ENCODE measurements at places on chromosomes 5 and 9.
A peak's percentile ranks its signal among the peaks of the same experiment; 100 is the strongest.

- no peak for DNase-seq
These were observed 2.0 kb downstream of the MAML1 start for GRCh38 chr5:179734536-179735164.

DNA sequence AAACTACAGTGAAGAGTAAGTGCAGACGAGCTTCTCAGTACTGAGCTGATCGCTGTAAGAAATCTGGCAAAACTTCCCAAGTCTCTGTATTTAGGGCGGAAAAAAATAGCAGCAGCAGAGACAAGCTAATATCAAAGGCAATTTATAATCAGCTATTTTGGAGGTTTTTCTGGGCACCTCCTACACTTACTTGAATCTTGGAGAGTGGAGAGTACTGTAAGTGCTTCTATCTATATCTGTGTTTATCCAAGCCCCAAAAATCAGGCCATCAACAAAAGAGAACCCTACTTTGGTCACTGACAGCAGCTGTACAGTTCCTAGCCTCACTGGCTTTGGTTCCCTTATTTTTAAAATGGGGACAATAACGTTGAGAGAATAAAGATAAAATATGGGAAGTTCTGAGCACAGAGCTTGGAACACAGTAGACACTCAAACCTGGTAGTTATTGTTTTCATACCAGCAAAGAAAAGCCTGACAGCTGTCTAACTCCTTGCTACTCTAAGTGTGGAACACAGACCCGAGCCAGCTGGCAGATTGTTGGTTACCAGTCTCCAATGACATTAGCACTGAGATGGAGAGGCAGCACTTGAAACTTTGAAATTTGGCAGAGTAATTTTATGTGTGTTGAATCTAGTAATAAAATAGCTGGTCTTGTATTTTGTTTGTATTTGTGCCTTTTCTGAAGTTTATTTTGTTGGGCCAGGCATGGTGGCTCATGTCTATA, 96.0 kb upstream of the SLC28A3 start:
- DNase-seq: no peak

DNA sequence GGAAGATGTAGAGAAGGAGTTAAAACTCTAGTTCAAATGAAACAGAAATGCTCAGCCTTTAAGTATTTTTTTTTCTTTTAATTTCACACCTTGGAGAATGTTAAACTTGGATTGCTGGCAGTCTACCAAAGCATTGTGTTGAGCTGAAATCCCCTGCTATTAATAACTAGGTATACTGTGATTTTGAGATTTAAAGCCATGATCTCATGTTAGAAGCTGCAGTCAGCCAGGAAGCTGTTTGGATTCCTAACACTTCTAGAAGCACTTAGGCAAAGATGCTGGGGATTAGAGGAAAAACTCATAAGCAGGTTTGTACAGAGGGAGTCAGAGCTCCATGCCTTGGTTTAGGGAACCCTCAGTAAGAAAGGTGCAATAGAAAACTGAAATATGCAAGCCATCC, 141.4 kb downstream of the KIF4B start:
- no peak for DNase-seq

DNA sequence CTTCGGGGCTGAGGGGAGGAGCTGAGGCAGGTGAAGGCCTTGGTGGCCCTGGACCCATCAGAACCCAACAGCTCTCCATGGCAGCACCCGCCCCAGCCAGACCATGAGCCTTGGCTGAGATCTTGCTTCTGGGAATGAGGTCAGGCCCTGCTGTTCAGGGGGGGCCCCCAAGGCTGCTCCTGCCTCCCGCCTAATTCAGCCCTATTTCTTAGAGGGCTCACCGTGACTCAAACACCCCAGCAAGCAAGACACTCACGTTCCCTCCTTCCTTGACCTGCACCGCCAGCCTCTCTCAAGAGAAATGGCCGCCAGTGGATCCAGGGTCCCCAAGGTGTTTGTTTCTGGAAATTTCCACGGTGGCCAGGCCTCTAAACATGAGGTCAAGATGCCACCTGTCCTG, 61.4 kb upstream of the PPP1R26 start:
- DNase-seq: no peak

- no peak for DNase-seq
These were observed 125.3 kb downstream of the ROR2 start for GRCh38 chr9:91824601-91825305.

DNA sequence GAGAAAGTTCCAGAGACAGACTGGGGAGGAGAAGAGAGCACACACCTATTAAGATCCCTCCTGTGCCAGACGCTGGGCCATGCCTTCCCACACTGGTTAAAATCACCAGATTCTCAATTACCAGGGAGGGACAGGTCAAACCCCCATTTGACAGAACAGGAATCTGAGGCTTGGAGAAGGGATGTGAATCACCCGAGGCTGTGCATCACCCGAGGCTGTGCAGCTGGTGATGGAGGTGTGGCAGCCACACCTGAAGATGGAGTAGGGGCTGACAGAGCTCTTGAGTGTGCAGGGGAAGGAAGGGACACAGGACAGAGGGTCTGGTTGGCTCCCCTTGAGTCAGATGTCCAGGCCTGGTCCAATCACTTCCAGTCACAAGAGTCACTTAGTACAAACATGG, 70.6 kb downstream of the LMX1B start:
- DNase-seq: no peak

DNA sequence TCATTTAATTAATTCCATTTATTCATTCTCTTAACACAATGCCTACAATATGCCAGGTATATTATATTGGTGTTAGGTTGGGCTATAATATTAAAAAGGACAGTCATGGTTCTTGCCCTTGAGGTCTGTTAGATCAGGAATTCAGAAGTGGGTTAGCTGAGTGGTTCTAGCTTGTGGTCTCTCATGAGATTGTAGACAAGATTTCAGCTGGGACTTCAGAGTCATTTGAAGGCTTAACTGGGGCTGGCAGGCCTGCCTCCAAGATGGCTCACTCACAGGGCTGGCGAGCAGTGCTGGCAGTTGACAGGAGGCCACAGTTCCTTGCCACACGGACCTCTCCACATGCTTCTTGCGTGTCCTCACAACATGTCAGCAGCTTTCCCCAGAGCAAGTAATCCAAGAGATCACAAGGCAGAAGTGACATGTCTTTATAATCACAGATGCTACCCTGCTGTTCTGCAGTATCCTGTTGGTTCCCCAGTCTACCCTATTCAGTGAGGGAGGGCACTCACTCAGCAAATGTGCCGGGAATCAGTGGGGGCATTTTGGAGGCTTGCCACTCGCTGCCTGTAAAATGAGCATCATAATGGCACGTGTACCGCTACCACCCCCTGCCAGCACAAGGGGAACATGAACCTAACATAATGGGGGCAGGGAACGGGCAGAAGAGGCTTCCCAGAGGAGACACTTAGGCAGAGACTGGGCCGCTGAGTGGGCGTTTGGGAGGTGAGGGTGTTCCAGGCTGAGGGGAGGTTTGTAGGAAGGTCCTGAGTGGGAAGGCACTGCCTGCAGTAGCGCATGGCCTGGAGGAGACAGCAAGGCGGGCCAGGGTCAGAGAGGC, 70.0 kb downstream of the EXOSC2 start:
- DNase-seq: no peak

GRCh38 chr5:115577329-115577728, 24.9 kb downstream of the TICAM2 start:
- DNase-seq: no peak

DNA sequence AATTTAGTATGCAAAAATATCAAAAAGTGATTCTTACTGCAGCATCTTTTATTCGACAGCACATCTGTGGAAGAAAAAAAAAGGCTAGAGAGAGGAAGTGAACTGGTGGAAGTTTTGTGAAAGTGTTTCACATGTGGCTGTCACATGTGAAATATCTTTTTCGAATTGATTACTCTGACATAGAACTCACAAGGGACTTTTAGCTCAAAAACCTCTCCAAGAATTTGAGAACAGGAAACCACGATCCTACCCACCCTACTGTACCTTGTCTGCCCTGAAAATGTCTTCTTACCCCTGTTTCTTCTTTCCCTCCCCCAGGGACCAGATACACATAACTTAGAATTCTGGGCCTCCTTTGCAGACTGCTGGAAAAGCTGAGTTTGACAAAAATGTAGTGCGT, 106.5 kb upstream of the PRRC1 start:
- DNase-seq: no peak

- no peak for DNase-seq
These were observed 50.2 kb upstream of the SNAPC3 start for GRCh38 chr9:15372455-15372854.

GRCh38 chr9:82895822-82896110, 167.2 kb downstream of the RASEF start:
- DNase-seq: no peak

GRCh38 chr5:154315196-154315595, 124.7 kb downstream of the GALNT10 start:
- no peak for DNase-seq

DNA sequence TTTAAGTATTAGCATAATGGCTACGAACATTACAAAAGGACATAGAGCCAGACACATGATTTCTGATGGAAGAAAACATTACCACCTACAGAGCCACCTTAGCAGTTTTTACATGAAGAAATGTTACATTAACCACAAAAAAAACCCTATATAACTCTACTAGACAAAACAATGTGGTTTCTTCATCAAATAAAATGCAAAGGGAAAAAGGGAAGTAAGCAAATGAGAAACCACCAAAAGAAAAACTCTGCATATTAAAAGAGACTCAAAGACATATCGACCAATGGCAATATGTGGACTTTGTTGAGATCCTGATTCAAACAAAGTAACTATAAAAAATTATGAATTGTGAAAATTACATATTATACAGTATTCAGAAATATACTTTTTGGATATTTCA, 132.7 kb downstream of the TSSK1B start:
- DNase-seq: no peak

- no peak for DNase-seq
These were observed 2.7 kb downstream of the SHB start for GRCh38 chr9:38066197-38066913.

DNA sequence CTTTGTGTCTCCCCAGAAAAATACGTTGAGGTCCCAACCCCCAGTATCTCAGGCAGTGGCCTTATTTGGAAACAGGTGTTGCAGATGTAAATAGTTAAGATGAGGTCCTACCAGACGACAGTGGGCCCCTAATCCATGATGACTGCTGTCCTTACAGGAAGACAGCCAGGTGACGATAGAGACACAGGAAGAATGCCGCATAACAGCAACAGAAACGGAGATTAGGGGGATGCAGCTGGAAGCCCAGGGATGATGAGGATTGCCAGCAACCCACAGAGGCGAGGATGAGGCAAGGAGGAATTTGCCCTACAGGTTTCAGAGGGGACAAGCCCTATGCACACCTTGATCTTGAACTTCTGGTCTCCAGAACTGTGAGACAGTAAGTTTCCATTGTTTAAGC, 46.5 kb downstream of the ROPN1L start:
- no peak for DNase-seq

- DNase-seq: no peak
These were observed 132.7 kb upstream of the POU5F2 start for GRCh38 chr5:93874080-93874479.

GRCh38 chr9:114235033-114235661, 79.8 kb downstream of the COL27A1 start:
- no peak for DNase-seq

DNA sequence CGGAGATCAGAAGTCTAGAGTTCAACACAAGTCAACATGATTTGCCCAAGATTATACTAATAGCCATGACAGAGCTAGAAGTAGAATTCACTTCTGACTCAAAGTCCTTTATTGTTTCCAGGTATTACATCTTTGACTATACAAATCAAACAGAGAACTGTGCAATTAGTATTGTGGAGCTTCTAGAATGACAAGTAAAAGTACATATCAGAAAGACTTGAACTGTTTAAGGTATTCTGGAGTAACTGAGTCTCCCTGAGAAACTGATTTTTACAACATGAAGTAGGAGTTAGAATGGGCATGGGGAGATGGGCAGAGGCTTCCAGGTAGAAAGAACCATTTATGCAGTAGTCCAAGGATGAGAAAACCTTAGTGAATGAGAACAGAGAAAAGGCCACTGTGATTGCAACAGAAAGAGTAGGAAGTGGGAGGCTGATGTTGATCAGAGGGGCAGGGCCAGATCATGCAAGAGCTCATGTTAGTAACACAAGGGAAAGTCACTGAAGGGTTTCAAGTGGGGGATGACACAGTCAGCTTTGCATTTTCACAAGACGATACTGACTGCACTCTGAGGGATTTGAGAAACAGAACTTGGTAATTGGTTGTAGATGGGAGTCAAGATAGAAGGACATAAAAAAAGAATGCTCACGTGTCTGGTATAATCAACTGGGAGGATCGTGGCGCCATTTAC, 280.7 kb downstream of the RFX3 start:
- no peak for DNase-seq

- no peak for DNase-seq
These were observed 3.2 kb upstream of the ACOT12 start for GRCh38 chr5:81397176-81397575.

DNA sequence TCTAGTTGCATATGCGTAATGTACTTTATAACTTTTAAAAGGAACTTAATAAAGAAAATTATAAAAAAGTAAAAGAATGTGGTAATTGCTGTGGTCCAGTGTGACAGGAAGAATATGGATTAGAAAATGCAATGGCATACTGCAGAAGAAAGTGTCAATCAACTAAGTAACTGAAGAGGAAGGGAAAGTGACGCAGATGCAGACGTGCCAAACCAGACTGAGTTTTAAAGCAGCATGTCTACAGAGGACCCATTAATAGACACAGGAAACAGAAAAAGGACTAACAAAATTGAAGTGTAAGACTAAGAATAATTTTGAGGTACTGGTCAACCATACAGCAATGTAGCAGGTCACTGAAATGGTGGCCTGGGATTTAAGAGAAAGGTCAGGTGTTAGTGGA, 73.3 kb downstream of the DPYSL3 start:
- no peak for DNase-seq

GRCh38 chr5:13830536-13830935, 114.0 kb downstream of the DNAH5 start:
- DNase-seq: no peak

DNA sequence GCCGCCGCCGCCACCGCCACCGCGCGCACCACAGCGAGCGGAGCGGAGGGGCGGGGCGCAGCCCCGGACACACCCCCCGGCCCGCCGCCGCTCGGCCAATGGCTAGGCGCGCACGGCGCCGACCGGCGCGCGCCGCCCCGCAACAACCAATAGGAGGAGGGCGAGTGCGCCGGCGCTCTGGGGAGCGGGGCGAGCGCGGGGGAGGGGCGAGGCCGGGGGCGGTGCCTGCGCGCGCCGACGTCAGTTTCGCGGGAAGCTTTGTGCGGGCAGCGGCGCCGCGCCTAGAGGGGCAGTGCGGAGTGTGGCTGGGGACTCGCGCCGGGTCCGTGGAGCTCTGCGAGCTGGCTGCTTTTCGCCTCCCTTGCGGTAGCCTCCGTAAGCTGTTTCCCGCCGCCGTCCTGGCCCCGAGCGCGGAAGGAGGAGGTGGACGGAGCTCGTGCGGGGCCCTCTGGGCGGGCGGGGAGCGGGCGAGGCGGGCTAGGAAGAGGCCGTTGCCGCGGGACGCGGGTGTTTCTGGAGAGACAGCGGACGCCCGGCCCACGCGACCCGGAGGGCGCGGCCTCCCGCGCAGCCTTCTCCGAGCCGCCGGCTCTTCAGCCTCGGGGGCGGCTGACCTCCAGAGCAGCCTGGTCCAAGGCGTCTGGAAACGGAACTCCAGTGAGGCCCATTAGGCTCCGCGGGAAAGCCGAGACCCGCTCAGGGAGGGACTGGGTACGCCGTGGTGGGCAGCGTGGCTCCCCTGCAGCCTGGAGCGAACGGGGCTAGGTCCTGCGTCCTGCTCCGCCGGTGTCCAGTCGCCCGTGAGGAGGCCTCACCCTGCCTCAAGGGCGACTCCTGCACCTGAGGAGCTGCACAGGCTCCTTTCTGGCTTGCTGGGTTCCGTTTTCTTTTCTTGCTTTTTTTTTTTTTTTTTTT, at the start of gene ZMYND19:
ZMYND19 (minus strand) TSS at position 44 of the 915 bp plus-strand sequence. CDS start 249 bp downstream, outside the sequence.
- peak; percentile 84 for DNase-seq

- DNase-seq: no peak
These were observed 461.3 kb downstream of the SPOCK1 start for GRCh38 chr5:137037848-137038247.
